Putamen (tissue), 1 donor: ENCODE measurements at places on chromosomes 2 and 18.

- no peak for DNase-seq
Measured at GRCh38 chr2:99890568-99891427, 251.6 kb downstream of the AFF3 start.

GRCh38 chr18:2547477-2548087, 23.7 kb downstream of the METTL4 start:
- DNase-seq = peak; percentile 23

DNA sequence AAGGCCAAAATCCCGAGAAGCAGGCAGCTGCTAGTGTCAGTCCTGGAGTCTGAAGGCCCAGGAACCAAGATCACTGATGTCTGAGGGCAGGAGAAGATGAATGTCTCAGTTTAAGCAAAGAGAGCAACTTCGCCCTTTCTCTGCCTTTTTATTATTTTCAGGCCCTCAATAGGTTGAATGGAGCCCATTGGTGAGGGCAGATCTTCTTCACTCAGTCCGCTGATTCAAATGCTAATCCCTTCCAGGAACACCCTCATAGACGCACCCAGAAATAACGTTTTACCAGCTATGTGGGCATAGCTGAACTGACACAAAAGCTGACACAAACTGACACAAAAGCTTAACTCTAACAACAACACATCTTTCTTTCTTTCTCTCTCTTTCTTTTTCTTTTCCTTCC, 78.0 kb upstream of the KCNJ3 start:
- DNase-seq = no peak

- no peak for DNase-seq
Measured at GRCh38 chr2:25042321-25043240, 705 bp downstream of the EFR3B start.

- DNase-seq = no peak
Measured at GRCh38 chr2:165909466-165909865, 44.1 kb downstream of the TTC21B start.

DNA sequence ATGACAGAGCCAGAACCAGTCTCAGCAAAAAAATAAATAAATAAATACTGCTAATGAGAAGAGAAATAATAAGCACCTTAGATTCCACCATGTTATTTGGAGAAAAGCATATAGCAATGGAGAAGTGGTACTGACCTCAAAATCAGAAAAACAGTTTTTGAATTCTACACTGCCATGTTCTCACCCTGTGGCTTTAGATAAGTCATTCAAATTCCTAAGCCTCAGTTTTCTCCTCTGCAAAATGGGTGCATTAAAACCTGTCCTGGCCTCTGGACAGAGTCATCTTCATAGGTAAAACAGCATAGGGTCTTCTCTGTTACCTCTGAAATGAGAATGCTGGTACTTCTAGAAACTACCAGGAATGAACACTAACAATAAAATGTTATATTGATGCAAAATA, 62.2 kb upstream of the RMP24 start:
- DNase-seq = no peak

DNA sequence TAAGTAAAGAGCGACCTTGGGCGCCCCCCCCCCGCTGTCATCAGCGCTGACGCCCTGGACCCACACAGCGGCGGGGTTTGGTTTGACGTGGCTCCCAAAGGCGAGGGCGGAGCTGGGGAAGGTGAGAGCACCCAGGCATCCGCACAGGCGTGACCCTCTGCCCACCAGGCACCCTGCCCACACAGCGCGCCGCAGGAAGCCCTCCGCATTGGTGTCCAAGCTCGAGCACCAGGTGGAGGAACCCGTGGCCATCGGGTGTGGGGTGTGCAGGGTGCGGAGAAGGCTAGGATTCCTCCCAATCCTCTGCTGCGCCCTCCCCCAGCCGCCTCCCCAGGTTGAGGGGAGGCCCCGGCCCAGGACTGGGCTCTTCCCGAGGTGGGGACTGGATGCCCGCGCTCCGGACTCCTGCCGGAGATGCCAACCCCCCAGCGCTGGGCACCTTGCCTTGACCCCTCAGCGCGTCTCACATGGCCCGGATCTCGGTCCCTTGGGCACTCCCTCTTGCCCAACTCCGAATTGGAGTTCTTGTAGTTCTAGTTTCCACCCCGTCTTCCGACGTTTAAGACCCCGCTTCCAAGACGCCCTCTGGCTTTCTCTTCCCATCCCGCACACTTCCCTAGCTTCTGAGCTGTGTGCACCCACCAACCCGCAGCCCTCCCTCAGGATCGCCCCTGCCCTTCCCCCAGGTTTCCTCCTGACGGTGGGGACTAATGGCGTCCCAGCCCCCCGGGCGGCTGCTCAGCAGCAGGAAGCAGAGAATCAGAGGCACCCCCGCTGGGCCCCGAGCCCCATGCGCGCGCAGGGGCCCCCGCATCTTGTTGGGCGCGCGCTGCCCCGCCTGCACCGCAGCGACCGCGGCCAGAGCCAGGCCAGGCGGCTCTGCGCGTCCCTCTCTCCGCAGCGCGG, 25.9 kb upstream of the RESP18 start:
- DNase-seq = no peak

DNA sequence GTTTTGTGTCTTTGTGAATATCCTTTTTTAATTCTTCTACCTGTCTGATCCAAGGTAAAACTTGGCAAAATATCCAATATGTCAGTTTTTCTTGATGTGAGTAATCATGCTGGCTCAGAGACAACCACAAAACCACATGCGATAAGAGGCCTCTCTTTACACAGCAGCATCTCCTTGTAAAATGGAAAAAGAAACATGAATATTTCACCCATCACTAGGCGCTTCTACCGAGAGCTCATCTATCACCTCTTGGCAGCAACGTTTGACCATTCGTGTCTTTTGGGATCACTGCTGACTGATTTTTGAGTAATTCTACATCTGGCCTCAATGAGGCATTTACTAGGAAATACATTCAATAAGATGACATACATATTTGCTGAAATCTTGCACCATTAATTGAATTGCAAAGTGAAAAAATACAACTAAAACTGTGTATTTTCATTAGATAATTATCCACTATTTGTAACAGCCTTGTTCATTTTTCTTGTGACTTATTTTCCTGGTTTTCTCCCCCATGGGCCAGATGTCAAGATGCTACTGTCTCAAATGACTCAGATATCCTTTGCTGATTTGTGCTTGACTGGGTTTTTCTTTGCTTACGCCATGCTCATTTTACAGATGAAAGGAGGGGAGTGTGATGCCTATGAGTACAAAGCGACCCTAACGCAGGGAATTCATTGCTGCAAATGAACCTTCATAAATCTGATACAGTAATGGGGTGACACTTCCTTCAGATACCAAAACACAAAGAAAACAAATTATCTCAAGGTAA, 467.5 kb downstream of the FBXO15 start:
- DNase-seq = no peak

GRCh38 chr2:194104687-194105086, 1552.3 kb upstream of the SLC39A10 start:
- peak; percentile 20 for DNase-seq

GRCh38 chr2:238446371-238446770, 19.6 kb downstream of the ASB1 start:
- DNase-seq = no peak
